ENCODE measurements at places on chromosomes 1 and 21.

DNA sequence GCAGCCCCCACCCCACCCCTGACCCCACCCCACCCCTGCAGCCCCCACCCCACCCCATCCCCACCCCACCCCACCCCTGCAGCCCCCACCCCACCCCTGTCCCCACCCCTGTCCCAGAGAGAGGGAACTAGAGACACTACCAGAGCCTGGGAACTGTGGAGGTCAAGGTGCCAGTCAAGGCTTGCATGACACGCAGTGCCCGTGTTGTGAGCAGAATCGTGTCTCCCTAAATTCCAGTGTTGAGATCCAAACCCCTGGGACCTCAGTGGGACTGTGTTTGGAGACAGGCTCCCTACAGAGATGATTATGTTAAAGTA is 18.4 kb upstream of the SUMO3 start:
- no peak for DNase-seq

DNA sequence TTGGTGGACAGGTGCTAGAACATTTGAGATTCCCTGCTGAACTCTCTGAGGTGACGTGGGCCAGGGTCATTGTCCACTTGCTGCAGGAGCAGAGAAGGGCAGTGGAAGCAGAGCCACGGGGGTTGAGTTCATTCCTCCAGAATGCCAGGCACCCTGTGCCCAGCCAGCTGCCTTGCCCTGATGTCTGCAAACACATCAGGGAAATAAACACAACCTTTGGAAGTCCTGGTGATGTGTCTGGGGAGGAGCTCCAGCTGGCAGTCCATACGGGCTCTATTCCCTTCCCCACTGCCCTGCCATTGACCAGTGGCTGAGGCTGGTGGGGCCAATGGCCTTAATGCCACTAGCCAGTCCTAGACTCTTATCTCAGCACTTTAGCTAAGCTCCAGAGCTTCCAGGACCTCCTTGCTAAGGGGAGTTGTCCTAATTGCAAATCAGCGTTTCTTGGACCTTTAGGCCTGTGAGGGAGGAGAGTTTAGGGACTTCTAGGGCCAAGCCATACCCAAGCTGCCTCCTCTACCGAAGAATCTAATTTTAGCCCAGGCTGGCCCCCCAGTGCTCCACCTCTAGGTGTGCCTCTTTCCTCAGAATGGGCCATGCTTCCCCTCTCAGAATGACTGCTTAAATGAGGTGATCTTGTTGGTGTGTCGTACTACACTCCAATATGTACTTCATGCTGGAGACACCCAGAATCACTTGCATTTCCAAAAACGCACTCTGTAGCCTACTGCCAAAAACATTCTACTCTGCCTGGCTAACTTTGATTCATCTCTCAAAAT is 25.9 kb upstream of the MFSD2A start:
- no peak for DNase-seq

DNA sequence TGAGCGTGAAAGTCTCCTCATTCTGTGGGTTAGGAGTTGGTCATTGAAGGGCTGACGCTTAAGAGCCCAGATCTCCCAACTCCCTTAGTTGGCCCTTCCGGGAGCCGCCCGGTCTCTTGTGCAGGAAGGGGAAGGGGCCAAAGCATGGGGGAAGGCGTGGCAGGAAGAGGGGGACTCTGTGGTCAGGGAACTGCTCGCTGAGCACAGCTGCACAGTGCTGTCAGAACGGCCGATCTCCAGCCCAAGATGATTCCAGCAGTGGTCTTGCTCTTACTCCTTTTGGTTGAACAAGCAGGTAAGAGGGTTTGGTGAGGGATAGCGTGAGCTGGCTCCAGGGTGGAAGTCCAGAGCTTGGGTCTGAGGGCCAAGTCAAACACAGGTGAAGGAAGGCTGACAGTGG is at the start of gene FCER1G:
Gene FCER1G (plus strand): TSS at position 220 of the 400 bp plus-strand sequence. CDS start 27 bp downstream, at position 247.
- DNase-seq: no peak

DNA sequence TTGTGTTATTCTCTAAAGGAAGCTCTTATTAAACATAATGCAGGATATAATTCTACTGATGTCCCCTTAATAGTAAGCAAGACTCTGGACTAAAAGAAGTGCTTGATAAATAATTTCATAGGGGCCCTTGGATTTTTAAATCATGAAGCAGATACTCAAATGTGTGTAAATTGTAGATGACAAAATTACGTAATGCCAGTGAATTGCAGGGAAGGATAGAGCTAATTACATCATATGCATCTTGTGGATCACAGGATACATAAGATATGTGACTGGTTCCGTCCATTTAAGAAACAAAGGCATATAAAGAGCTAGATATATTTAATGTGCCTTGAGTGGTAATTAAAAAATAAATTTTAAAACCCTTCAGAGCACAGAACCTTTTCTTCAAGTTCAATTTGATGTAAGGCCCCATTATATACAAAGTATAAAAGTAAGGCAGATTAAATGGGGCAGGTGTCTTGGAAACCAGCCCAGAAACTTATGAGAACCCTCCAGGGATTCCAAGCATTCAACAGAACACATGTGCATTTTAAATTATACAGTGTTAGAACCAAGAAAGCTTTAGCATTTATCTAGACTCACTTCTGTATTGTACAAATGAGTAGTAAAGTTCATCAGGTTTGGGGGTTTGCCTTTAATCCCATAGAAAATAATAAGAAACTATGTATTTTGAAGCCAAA is 190.4 kb downstream of the NCAM2 start:
- no peak for DNase-seq

DNA sequence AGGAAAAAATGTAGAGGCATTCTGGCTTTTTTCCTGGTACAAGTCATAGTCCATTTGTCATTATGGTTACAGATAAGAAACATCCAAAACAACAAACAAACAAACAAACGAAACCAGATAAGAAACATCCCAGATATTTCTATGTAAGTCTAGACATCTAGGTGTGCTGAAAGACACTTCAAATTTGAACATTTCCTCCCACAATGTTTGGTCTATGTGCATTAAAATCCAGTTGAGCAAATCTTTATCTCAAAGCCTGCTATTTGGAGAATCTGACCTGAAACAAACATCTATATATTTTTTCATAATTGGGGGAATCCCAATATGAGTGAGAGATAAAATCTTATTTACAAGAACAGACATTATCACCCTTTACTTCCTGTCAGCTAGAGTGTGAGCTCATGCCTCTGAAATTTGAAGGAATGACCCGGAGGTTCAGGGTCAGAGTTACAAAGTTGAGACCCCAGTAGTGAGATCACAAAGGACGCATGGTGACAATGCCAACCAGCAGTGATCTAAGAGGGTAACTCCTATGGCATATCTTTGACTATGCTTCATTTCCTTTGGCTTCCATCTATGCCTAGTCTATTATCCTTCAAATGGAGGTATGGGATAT is 182.9 kb upstream of the ATP1B1 start:
- no peak for DNase-seq

GRCh38 chr21:32476661-32477423 is 64.3 kb downstream of the EVA1C start:
- no peak for DNase-seq

- no peak for DNase-seq
Measured at GRCh38 chr1:70537788-70538187, 126.7 kb downstream of the CTH start.

DNA sequence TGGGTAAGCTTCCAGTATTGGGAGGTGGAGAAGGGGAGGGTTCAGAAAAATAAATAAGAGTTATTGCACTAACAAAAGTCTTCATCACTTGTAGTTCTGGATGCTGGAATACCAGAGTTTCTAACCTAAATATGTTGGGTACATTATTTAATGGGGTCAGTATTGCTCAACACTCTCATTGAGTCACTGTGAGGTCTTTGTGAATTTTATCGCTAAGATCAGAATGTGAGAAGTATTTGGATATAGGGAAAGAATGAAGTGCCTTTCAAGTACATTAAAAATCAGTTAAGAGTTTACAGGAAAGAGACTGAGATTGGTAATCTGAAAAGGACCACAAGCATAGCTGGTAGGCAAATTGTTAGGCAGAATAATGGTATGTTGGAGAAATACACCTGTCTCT is 8.8 kb downstream of the SNRPE start:
- no peak for DNase-seq

- no peak for DNase-seq
Measured at GRCh38 chr1:169860187-169860586, 33.5 kb downstream of the SCYL3 start.

DNA sequence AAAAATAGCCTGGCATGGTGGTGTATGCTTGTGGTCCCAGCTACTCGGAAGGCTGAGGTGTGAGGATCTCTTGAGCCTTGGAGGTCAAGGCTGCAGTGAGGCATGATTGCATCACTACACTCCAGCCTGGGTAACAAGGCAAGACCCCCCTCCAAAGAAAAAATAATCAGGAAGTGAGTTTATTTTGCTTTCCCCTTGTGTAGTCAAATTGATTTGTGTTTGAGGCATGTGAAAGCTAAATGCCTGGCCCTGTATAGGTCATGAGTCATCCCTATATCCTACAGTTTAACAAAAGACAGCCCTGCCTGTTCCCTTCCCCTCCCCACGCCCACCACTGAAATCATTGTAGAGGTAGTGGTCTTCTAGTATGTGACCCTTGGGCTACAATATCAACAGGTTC is 241.4 kb upstream of the JUN start:
- DNase-seq: no peak

DNA sequence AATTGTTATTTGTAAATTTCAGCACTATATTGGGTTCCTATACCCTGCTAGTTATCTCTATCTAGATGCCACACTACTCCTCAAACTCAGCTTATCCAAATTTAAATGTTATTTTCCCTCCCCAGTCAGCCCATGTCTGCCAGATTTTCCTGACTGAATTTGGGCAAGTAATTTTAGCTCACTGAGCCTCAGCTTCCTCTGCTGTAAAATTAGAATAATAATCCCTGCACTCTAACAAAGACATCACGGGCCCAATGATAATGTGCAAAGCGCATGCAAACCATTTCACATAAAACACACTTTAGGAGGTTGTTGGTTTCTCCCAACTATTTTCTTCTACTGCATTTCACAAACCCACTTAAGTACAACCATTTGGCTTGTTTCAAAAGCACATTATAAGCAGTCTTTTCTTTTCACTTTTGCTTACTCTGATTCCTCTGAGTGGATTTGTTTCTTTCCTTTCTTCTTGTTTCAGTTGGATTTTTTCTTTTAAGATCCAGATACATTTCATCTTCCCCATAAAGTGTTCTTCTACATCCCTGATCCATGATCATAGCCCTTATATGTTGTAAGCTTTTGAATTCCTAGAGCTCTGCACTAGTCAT is 152.8 kb upstream of the DPT start:
- DNase-seq: no peak

- DNase-seq: no peak
Measured at GRCh38 chr1:54967372-54967771, 13.1 kb upstream of the TMEM61 start.

- DNase-seq: no peak
Measured at GRCh38 chr1:40772146-40772955, 11.2 kb upstream of the KCNQ4 start.

DNA sequence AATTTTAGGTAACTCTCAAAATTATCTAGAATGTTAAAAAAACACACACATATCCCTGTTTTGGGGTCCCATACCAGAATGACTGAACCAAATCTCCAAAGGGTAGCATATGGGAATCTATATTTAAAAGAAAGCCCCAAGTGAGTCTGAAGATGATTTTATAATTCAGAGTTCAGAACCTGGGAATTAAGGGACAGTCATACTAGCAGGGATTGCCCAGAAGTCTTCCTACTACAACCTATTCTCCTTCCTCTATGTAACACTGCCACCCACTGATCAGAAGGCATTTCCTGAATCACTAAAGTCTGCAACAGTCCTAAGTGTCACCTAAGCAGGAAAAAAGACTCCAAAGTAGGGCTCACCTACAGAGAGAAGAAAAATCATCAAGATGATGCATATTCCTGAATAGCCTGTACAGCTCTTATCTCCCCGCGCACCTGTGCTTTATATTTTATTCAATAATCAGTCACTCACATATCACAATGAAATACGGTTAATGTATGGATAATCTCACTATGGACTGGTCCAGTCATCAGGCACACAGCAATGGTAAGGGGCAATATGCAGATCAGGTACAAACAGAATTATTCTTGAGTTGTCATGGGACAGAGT is 4.9 kb downstream of the RGS1 start:
- no peak for DNase-seq

GRCh38 chr1:83819436-83819835 is 179.5 kb downstream of the TTLL7 start:
- no peak for DNase-seq

DNA sequence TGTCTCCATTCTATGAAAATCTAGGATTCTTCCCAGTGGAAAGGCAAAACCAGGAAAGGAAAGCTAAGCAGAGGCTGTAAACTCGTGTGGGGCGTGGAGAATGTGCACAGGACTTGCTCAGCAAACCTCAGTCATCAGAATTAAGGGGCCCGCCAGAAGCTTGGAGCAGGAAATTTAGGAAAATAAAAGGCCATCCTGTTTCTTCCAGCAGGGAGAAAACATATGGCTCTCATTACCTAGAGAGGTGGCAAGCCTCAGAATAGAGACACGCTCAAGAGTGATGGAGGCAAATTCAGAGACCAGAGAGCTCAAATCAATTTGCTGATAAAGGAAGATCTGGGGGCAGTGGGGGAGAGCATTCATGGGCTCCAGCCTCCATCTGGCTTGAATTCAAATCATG is 151.9 kb upstream of the KLHDC7A start:
- no peak for DNase-seq

DNA sequence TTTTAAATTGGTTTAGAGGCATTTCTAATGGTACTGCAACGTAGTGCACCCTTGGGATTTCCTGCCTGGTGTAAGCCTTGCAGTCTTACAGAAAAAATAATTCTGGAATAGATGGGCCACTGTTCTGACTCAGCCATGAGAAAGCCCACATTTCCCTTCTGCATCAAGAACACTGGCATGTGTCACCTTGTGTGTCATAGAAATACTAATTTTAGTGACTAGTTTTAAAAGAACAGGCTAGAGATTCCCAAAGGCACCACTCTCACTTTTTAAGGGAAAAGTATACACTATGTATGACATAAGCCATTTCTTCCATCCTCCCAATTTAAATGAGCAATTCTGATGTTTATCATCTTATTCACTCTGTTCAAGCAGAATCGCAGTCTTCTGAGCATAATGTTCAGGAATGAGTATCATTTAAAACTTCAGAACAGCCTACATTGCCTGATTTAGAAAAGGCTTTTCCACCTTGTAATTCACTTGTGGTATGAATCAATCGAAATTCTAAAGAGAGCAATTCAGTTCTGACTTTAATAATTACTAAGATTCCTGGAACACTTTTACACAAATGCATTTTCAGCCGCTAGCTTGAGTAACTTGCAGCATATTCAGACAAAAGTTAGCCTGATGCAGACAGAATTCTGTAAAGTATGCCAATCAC is 18.8 kb downstream of the RGS13 start:
- no peak for DNase-seq

DNA sequence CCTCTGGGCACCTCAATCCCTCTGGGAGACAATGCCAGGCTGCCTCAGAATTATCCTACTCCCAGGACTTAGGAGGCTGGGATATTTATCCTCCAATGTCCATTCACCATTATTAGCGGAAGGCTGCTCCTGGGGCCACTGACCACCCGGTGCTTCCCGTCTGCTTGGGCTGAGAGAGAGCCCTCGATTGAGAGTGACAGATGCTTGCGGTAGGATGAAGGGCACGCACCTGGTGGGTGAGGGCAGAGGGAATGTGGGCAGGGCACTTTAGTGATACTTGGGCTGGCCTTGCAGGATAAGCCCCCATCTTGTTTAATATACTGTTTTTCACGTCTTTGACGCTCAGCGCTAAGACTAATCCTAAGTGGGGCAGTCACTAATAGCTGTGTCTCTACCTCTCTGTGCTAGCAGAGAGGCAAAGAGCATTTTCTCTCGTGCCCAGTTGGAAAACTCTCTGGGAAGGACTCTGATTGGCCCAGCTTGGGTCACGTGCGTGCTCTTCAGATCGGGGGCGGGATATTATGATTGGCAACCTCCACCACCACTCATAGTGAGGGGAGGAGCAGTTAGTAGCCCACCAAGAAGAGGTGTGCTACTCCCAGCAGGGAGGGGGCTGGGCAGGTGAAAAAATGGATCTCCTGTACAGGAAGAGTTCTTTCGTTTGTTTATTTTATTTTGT is 10.6 kb upstream of the PARS2 start:
- DNase-seq: no peak

Measured in activated gamma-delta T cell (primary cell).